SK-N-DZ (cell line): ENCODE measurements at places on chromosomes 12 and 14.

GRCh38 chr12:46773586-46774321, 52.0 kb downstream of the SLC38A4 start:
- DNase-seq = no peak

DNA sequence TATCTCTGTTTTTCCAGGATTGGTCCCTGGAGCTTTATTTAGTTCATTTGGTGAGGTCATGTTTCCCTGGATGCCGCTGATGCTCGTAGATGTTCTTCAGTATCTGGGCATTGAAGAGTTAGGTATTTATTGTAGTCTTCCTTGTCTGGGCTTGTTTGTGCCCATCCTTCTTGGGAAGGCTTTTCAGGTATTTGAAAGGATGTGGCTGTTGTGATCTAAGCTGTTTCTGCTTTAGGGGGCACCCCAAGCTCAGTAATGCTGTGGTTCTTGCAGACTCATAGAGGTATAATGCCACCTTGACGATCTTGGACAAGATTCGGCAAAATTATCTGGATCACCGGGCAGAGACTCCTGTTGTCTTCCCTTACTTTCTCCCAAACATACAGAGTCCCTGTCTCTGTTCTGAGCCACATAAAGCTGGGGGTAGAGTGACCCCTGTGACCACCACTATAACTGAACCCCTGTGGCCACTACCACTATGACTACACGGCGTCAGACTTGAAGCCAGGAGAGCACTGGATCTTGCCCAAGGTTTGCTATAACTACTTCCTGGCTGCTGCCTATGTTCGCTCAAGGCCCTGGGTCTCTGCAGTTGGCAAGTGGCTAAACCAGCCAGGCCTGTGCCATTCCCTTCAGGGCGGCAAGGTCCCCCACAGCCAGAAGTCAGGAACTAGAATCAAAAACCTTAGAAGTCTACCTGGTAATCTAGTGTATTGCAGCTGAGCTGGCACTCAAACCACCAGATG, 40.9 kb downstream of the FGD4 start:
- no peak for DNase-seq

DNA sequence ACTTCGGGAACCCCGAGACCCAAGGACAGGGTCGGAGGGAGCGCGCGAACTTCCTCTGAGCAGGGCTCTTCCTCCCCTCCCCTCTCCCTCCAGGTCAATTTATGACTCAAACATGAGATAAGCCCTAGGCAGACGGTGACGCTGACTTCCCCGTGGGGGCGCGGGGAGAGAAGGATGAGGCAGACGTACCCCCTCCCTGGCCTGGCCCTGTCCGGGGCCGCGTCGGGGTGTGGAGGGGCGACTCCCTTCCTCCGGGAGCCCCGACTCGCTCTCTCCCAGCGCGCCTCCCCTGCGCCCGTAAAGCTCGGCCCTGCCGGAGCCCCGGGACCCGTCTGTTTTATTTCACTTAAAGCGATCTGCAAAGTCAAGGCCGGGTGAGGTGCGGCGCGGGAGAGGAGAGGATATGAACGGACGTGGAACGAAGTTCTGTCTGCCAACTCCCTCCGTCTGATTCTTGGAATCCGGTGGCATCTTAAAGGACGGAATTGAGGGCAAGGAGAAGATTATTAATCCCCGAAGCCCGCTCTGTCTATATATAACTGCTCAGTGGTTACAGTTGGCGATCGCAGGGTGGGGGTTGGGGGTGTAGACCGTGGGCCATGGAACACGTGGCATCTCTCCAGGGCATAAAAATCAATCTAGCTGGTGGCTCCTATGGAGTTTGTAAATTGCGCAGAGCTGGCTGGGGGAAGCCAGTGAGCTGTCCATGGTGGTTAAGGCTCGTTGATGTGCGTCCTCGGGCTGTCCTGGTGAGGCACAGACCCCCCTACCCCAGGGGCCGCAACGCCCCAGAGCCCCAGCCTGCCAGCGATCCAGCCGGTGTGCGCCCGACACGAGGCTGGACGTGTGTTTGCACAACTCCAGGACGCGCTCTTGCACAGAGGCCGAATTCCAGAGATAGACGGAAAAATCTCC, 2.9 kb upstream of the PTHLH start:
- DNase-seq = peak; percentile 46

DNA sequence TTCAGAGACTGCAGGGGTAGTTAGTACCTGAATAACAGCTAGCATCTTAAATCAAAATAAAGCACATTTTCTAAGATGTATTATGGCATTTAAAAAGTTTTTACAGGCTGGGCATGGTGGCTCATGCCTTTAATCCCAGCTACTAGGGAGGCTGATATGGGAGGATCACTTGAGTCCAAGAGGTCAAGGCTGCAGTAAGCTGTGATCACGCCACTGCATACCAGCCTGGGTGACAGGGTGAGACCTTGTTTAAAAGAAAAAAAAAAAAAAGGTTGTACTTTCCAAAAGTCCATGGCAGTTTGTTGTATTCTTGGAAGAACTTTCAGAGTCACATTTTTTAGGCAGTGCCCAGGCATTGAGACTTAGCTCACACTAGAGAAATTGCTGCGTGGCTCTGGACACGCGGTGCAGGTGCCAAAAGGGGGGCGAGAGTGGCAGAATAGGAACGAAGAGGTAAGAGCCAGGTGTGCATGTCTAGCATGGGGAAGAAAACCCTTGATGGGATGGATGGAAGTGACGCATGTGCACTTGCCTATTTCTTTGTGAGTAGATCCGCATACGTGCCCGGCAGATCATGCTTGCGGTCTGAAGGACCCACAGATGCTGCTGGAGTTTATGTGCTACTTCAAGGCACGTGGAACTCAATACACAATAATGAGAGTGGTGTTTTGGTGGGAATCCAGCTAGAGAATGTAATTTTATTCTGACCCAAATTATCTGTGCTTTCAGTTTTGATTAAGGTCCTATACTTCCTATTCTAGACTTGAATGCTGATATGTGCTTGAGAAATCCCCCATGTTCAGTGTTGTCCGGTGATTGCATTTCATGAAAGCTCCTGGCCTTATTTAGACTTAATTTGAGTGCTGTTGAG, 11.9 kb downstream of the ANKRD13A start:
- DNase-seq = no peak

DNA sequence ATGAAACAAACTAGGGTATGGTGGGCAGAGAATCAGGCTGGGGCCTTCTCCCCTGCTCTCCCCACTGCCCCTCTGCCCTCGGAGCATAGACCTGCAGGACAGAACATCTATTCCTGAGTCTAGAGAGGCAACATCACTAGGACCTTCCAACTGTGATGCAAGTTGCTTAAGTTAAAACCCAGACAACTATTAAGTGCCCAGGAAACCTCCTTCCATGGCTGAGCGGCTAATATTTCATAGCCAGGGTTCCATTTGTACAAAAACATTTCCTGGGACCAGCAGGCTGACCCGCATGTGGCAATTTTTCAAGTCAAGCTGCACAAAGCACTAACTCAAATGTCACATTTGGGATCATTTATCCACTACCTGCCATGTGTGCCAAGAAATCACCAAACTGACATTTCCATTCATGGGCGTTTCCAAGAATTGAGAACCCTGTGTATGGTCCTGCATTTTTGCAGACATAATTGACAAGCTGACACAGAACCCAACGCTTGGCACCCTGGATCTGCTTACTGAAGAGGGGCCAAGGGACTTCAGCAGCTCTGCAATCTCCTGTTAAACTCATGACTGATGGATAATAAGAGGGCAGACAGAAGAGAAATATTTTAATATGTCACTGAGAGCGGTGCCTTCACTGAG, 32.7 kb downstream of the NT5DC3 start:
- DNase-seq = no peak

- DNase-seq = peak; percentile 86
Measured at GRCh38 chr12:124660851-124661250, 93.4 kb upstream of the NCOR2 start.

DNA sequence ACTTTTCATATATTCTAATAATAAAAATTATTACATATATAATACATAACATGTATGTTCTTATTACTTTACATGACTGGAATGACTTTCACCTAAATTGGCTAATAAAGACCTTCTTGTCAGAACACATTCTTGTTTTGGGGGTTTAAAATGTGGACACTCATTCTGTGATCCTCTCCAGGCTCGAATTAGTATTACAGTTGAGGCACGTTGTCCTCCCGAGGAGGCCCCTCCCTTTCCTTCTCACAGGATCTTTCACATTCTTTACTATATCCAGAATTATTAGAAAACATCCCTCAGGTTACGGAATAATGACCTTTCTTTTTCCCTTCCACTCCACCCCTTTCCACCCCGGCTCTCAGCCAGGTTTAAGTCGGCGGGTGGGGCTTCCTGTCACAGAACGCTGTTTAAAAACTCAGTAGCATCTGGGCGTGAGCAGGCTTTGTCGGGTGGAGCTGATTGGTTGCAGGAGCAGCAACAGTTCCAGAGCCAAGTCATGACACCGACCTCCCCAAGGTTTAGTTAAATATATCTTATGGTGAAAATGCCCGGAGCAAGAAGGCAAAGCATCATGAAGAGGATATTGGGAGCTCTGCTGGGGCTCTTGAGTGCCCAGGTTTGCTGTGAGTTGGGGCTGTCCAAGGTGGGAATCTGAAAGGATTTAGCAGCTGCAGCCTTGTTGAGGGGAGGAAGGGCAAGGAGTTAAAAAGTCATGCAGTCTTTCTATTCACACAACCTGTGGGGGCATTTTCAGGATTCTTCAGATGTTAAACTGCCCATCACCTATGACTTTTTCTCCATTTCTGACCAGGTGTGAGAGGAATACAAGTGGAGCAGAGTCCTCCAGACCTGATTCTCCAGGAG, 396.7 kb upstream of the OR4E1 start:
- no peak for DNase-seq

- DNase-seq = no peak
Measured at GRCh38 chr12:42299392-42300308, 26.2 kb downstream of the ZCRB1 start.
